ENCODE measurements at places on chromosomes 2 and 18.

- no peak for DNase-seq
These were observed 39.6 kb upstream of the PGAP1 start for GRCh38 chr2:196966061-196966460.

DNA sequence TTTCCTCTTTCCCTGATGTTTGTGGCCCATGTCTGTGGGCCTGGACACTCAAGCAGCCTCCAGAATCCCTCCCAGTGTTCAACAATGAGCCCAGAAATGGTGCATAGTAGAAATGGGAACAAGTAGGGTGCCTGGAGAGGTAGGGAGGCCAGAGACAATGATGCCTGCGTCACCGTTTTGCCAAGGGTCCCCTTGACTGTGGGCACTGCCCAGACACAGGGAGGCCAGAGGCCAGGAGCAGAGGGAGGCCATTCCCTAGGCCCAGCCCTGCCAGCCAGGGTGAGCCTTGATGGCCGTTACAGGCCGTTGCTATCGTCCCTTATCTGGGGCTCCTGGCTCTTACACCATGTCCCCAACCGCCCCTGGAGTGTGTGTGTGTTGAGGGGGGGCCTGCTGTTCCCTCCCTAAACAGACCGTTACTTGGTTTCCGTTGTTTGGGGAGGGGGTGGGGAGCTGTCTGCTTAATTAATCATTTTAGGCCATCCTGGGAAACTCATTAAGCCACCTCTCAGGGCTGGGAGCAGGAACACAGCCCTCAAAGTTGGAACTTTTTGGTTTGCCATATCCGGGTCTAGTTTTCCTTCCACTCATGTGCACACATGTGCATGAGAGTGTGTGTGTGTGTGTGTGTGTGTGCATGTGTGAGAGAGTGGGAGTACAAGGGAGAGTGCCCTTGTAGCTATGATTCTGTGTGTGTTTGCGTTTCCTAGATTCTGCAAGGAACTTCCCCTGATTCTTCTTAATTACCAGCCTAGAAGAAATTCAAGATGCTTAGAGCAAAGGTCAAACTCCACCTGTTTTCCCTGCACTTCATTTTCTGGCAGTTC, 135.2 kb upstream of the HAAO start:
- no peak for DNase-seq

- no peak for DNase-seq
These were observed 34.8 kb downstream of the TRAPPC12 start for GRCh38 chr2:3414133-3414860.

- no peak for DNase-seq
These were observed 1.9 kb downstream of the MEX3C start for GRCh38 chr18:51195451-51196117.

DNA sequence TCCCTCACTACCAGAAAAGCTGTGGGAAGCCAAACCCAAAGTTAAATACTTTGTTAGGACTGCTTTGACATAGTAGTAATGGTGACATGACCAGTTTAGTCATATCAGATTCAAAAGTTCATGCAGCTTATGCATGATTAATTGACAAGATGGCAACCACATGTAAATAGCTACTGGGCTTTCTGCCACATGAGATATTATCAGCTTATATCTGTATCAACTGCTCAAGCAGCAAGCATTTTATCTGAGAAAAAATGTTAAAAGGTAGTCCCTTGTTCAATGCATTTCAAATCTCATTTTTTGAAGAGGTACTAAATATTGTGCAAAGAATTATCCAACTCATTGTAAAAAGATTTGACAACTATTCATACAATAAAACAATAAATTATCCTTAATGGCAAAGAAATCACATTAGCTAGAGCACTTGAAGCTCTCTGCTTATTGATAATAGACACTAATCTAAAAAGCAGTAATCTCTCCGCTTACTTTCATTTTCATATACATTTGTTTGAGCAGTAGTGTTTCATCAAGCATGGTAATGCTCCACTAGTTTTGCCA, 993.6 kb upstream of the NXPH2 start:
- no peak for DNase-seq

GRCh38 chr2:67845621-67846369, 217.0 kb downstream of the C1D start:
- DNase-seq: no peak
